ENCODE measurements at places on chromosomes 6 and 20.

DNA sequence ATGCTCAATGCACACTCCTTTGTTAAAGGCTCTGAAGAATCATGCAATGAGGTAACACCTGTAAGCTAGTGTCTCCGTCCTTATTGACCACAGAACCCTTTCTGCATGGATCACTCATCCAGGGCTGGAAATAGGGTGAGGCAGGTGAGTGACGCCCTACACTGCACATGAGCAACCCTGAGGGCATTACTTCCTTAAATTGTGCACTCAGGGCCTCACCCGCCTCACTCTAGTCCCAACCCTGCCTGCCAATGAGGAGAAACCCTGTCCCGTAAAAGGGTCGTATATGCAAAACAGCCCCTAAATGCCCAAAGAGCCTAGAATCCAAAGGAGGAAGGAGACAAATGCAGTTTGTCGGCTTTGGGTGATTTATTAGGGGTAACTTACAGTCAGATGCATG is 33.6 kb upstream of the NOP56 start:
- no peaks in the 10 kb centered on the region for H3K36me3 ChIP-seq
- H3K4me1 ChIP-seq: no peaks in the 10 kb centered on the region

- no peaks in the 10 kb centered on the region for H3K36me3 ChIP-seq
- DNase-seq: no peak
- no peak overlapping the region for H3K27ac ChIP-seq
- H3K4me1 ChIP-seq: peaks cover 26% of the 10 kb centered on the region
- H3K27me3 ChIP-seq: no peaks in the 10 kb centered on the region
These were observed 320.9 kb downstream of the UTRN start for GRCh38 chr6:144606083-144606482.

- no peaks in the 10 kb centered on the region for H3K4me1 ChIP-seq
- DNase-seq: no peak
- H3K4me3 ChIP-seq: peak overlapping the region; percentile 58
These were observed 76.6 kb upstream of the HSF2 start for GRCh38 chr6:122322824-122323223.

DNA sequence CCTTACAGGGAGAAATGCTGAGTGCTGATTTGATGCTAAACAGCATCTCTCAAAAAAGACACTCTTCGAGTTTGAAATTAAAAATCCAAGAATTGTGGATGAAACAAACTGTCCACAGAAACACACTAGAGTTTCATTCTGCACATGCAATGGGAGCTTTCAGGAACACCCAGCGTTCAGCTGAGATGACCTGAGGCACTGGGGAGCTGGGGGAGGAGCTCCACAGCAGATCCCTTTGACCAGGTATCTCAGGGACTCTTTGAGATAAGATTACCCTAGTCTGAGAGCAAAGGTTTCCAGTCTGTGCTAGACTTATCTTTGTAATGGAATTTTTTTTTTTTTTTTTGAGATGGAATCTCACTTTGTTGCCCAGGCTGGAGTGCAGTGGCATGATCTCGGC is 70.8 kb upstream of the AGPAT4 start:
- no peak overlapping the region for H3K27ac ChIP-seq
- DNase-seq: no peak
- no peaks in the 10 kb centered on the region for H3K36me3 ChIP-seq
- no peaks in the 10 kb centered on the region for H3K27me3 ChIP-seq
- H3K4me3 ChIP-seq: no peak overlapping the region

DNA sequence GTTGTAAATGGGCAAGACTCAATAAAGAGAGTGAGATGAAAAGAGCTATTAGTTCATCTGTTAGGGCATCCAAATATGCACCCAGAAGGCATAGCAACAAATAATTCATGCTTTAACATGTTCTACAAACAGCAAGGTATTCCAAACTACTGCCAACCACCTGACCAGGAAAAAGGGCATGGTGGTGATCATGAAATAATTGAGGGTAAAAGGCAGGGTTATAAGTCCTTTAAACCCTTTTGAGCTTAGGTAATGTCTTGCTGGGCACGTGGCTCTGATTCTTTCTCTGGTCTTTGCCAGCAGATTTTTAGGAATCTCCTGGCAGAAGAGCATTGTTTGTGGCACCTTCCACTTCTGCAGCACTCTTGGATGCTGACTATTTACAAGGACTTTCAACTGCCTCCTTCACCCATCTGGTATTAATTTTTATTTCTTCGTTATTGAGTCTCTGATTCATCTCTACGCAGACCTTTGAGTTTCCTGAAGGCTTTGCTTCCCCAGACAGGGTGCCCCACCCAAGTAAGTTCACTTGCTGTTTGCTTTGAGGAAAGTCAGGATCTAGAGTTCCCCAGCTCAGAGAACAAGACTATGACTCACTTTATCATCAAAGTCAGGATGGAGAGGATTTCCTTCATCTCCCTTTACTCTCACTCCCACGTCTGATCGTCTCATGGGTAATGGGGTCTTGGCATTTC is 83.4 kb upstream of the NEDD9 start:
- peaks cover 8% of the 10 kb centered on the region for H3K4me1 ChIP-seq
- H3K4me3 ChIP-seq: no peak overlapping the region
- H3K27ac ChIP-seq: no peak overlapping the region
- H3K27me3 ChIP-seq: no peaks in the 10 kb centered on the region
- no peak for DNase-seq
- peaks cover 9% of the 10 kb centered on the region for H3K36me3 ChIP-seq

GRCh38 chr6:25888626-25889025 is 14.6 kb upstream of the SLC17A3 start:
- no peak overlapping the region for H3K4me3 ChIP-seq
- no peak for DNase-seq
- no peak overlapping the region for H3K27ac ChIP-seq

DNA sequence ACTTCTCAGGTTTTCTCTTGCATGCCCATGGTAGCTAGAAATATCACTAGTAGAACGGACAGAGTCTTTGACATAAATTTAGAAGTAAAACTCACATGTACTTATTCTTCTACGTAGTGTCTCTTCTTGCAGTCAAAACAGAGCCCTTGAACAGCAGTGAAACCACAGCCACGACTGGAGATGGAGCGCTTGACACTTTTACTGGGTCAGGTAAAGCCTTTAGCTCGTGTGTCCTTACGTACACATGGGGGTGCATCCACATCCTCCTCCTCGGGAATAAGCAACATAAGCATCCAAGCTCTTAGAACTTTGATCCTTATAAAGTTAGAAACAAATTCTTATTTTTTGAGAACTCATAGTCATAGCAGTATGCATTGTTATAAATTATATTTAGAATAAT is 215.3 kb downstream of the EYA4 start:
- no peaks in the 10 kb centered on the region for H3K36me3 ChIP-seq
- DNase-seq: no peak
- H3K4me1 ChIP-seq: no peaks in the 10 kb centered on the region
- H3K27me3 ChIP-seq: no peaks in the 10 kb centered on the region

DNA sequence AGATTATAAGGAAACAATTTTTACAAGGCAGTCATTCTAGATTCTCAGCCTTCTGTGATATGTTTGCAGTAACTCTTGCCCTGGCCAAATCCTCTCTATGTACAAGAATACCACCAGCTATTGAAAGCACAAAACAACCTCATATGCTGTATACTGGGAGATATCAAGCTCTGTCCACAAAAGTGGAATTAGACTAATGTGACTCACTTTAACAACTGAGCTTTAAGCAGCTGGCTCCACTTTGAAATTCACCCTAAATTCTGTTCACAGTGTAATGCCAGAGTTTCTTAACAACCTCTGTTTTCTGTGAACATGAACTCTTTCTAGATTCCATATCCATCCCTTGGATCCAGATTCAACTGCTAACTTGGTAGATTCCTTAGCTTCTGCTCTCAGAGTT is 47.6 kb downstream of the CHD6 start:
- peaks cover 50% of the 10 kb centered on the region for H3K4me1 ChIP-seq
- no peak overlapping the region for H3K27ac ChIP-seq
- no peak overlapping the region for H3K4me3 ChIP-seq
- H3K36me3 ChIP-seq: no peaks in the 10 kb centered on the region

- H3K36me3 ChIP-seq: no peaks in the 10 kb centered on the region
- peaks cover 23% of the 10 kb centered on the region for H3K27me3 ChIP-seq
- no peak overlapping the region for H3K4me3 ChIP-seq
- no peaks in the 10 kb centered on the region for H3K4me1 ChIP-seq
- H3K27ac ChIP-seq: no peak overlapping the region
These were observed 56.0 kb downstream of the OTOR start for GRCh38 chr20:16803965-16804792.

DNA sequence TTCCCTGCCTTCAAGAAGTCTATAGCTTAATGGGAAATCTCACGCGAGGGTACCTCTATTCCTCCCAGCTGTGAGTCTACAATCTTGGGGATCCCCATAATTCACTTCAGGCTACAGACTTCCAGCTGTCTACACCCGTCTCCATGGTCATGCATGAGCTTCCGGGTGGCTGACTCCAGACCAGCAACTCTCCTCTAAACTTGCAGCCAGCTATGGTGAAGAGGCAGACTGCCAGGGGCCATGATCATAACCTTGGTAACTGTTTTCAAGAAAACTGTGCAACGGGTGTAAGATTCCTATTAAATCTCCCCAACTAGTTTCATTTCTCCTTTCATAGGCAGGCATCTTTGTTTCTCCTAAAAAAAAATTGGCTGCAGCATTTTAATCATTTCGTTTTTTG is 534.4 kb upstream of the CHD6 start:
- no peak for DNase-seq
- no peak overlapping the region for H3K4me3 ChIP-seq
- no peak overlapping the region for H3K27ac ChIP-seq

DNA sequence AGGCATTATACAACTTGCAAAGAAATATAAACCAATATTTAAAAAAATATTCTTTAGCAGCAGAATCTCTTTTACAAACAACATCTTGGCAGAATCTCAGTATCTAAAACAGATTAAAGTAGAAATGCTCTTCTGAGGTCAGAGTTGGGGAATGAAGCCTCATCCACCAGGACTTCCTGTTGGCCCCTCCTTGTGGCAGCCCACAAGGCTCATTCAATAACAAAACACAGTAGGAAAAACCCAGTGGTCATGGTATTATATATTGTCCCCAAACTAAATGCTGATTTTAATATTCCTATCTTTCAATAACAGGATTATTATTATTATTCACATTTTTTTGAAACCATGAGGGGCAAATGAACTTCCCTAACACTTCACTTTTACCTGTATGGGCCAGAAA is 368.6 kb downstream of the BTBD9 start:
- DNase-seq: no peak
- H3K27me3 ChIP-seq: no peaks in the 10 kb centered on the region
- H3K27ac ChIP-seq: no peak overlapping the region
- H3K36me3 ChIP-seq: no peaks in the 10 kb centered on the region
- no peaks in the 10 kb centered on the region for H3K4me1 ChIP-seq

GRCh38 chr6:20001286-20001685 is 164.1 kb downstream of the ID4 start:
- H3K4me1 ChIP-seq: no peaks in the 10 kb centered on the region
- no peaks in the 10 kb centered on the region for H3K36me3 ChIP-seq
- no peak for DNase-seq
- no peak overlapping the region for H3K4me3 ChIP-seq

DNA sequence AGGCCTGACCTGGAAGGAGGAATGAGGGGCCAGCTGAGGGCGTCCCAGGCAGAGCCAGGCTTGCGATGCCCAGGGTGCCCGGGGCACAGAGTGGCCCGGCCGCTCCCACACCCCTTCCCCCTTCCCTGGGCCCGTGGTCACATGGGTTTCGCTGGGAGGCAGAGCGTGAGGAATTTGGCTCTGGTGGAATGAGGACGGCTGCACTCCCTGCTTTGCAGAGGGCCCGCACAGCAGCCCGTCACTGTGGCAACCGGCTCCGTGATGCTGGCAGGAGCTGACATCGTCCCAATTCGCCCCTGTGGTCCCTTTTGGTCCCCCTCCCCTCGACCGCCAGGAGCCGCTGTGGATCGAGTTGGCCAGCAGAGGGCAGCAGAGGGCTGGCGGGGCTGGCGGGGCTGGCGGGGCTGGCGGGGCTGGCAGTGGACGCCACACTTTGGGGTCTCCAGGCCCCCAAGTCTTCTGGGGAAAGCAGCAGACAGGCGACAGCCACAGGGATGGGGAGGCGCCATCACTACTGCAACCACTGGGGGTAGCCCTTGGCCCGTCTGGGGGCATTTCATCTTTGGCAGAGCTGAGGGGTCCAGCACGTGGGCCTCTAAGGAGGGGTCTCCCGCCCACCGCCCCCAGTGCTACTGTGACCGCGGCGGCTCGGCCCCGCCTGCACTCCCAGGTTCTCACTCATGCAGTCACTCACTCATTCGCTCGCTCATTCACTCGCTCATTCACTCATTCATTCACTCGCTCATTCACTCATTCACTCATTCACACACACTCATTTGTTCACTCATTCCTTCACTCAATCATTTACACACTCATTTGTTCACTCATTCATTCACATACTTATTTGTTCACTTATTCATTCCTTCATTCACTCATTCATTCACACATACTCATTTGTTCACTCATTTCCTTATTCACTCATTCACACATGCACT is 49.7 kb upstream of the BHLHE23 start:
- peaks cover 7% of the 10 kb centered on the region for H3K27me3 ChIP-seq
- no peaks in the 10 kb centered on the region for H3K36me3 ChIP-seq
- no peak overlapping the region for H3K27ac ChIP-seq

- no peak overlapping the region for H3K27ac ChIP-seq
- no peaks in the 10 kb centered on the region for H3K4me1 ChIP-seq
- no peak overlapping the region for H3K4me3 ChIP-seq
- DNase-seq: no peak
These were observed 234.0 kb upstream of the RREB1 start for GRCh38 chr6:6873778-6874177.

DNA sequence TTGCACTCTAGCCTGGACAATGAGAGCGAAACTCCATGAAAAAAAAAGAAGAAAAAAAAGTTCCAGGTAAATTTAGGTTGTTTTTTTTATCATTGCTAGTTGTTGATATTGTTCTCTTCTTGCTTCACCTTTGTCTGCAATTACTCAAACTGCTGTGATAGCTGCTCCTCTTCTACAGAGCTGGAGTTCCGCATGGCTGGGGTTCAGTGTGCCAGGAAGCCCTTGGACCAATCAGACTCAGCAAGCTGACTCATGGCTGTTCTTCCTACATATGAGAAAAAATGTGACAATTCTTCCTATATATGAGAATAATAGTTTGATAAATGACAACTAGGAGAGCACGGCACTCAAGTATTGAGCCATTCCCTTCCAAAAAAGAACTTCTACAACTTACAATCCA is 28.4 kb downstream of the DPPA5 start:
- H3K27ac ChIP-seq: no peak overlapping the region
- no peak overlapping the region for H3K4me3 ChIP-seq
- H3K36me3 ChIP-seq: no peaks in the 10 kb centered on the region
- no peaks in the 10 kb centered on the region for H3K27me3 ChIP-seq
- H3K4me1 ChIP-seq: no peaks in the 10 kb centered on the region

DNA sequence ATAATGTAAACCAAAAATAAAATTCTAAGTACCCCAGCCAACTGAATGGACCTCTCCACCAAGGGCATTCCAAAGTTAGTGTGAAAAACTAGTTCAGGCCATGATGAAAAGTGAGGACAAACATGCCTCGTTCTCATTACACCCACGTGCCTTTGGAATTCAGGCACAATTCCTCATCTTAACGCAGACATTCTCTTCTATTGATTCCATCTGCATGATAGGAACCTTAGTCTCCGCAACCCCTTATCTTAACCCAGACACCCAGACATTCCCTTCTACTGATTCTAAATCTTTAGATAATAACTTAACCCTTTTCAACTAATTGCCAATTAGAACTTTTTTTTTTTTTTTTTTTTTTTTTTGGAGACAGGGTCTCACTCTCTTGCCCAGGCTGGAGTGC is 7.6 kb upstream of the SERPINB6 start:
- no peaks in the 10 kb centered on the region for H3K27me3 ChIP-seq
- no peaks in the 10 kb centered on the region for H3K4me1 ChIP-seq
- H3K36me3 ChIP-seq: no peaks in the 10 kb centered on the region
- H3K27ac ChIP-seq: no peak overlapping the region

GRCh38 chr6:126672649-126673048 is 332.7 kb downstream of the CENPW start:
- H3K4me3 ChIP-seq: no peak overlapping the region
- no peak overlapping the region for H3K27ac ChIP-seq
- H3K36me3 ChIP-seq: no peaks in the 10 kb centered on the region
- H3K27me3 ChIP-seq: no peaks in the 10 kb centered on the region
- no peak for DNase-seq
